ENCODE measurements at places on chromosomes 4 and X.

GRCh38 chr4:180086480-180087190, 2156.6 kb upstream of the TENM3 start:
- DNase-seq: no peak

GRCh38 chr4:25088093-25088952, 57.6 kb upstream of the LGI2 start:
- no peak for DNase-seq

DNA sequence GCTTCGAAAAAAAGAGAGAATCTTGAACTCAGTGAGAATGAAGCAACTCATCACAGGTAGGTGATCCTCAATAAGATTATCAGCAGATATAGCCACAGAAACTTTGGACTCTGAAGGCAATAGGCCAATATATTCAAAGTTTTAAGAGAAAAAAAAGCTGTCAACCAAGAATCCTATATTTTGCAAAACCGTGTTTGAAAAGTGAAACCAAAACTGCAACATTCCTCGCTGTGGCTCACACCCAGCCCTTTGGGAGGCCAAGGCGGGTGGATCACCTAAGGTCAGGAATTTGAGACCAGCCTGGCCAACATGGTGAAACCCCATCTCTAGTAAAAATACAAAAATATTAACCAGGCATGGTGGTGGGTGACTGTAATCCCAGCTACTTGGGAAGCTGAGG, 22.8 kb downstream of the MAD2L1 start:
- no peak for DNase-seq

DNA sequence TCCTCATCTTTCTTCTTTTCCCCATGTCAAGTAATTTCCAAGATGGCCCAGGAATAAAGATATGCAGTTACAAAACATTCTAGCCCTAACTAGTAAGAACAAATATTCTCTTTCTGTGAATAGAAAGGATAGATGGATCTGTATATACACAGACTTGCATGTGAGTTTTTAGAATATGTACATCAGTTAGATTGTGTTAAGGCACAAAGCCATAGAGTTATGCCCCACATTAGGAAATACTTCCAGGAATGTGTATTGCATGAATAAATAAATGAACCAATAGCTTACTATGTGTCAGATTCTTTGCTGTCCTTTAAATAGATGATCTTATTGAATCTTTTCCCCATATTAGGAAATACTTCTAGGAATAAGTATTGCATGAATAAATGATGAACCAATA, 46.0 kb upstream of the TMPRSS11E start:
- DNase-seq: no peak

GRCh38 chr4:143381189-143382118, 44.8 kb downstream of the GAB1 start:
- no peak for DNase-seq

DNA sequence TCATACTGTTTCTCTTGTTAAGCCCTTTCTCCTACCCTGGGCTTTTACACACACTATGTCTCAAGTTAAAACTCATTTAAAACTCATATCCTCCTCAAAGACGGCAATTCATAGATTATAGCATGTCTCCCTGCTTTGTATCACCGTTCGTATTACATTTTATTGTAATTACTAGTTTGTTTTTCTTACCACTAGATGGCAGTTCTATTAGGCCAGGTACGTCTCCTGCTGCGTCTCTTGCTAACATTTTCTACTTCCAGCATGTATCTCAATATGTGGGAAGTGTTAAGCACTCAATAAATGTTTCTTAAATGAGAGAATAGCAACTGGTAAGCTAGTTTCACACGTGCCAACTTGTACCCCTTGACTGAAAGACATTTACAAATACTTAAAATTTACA, 450.3 kb upstream of the PCDH7 start:
- no peak for DNase-seq

DNA sequence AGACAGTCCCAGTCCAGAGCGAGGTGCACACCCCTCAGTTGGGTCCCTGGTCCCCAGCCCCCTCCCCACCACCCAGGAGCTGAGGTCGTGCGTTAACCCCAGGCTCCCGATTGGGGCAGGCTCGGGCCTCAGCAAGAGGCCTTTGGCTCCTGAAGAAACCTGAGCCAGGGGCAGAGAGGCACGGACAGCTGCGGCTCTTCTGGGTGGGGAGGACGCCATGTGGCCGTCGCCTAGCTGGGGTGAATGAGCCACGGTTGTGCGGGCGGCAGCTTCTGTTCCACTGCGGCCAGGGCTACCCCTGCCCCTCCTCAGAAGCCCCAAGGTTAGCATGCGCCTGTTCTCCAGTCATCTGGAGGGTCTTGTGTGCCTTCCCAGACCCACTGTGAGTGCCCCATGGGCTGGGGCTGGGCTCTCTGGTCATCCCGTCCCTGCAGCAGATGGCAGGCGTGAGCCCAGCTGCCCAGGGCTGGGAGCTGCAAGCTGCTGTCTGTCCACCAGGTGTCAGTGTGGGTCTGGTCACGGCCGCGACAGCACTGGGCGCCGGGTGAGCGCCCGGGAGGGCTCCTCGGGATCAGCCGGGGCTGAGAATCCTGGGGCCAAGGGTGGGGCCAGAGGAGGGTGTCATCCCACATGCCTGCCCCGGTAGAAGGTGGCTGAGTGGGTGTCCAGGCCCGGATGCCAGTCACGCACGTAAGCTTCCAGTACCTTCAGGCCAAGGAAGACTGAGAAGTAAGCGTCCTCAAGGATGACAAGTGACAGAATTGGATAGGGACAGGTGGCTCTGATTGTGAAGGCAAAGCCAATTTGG, 21.9 kb downstream of the ATP2B3 start:
- peak; percentile 49 for DNase-seq

- DNase-seq: no peak
Measured at GRCh38 chr4:47647544-47647943, 162.5 kb downstream of the ATP10D start.
